Activated T-cell treated with anti-CD3 and anti-CD28 coated beads for 48 hours (primary cell): ENCODE measurements at places on chromosomes 2 and 18.

- DNase-seq: no peak
Observed at GRCh38 chr2:15115776-15116175, 445.4 kb downstream of the NBAS start.

GRCh38 chr2:220106065-220106464, 478.6 kb downstream of the SLC4A3 start:
- DNase-seq: no peak

DNA sequence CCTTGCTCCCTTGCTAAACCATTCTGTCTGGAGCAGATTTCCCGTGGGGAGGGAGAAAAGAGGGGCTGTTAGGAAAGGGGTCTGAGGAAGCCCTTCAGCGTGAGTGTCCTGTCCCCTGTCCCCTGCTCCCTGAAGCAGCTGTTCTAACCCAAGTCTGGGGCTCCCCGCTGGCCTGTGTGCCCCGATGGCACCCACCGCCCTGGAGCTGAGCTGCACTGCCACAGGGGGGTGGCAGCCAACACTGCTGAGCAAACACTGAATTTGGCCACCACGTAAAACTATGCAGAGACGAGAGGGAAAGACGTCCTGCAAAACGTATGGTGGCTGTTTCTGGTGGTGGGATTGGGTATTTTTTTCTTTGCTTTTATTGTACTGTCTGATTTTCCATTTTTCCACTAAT, 17.9 kb downstream of the KCNG2 start:
- DNase-seq: no peak

DNA sequence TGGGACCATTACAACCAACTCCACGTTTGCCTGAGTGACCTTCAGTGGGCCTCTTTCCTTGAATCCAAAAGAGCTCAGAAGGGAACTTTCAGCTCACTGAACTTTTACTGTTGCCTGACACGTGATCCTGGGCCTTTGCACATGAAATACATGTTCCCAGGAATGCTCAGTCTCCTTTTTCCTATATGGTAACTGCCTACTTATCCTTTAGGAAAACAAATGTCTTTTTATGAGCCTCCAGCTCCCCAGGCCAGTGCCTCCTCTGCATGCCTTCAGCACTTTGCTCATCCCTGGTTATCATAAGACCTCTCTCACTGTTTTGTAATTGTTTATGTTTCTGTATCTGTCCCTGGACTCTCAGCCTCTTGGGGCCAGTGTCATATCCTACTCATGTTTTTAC, 5.1 kb downstream of the PLA2R1 start:
- DNase-seq: no peak

GRCh38 chr2:235709969-235710879, 216.4 kb downstream of the AGAP1 start:
- no peak for DNase-seq

- DNase-seq: no peak
Observed at GRCh38 chr2:43605079-43605655, 9.3 kb upstream of the THADA start.

DNA sequence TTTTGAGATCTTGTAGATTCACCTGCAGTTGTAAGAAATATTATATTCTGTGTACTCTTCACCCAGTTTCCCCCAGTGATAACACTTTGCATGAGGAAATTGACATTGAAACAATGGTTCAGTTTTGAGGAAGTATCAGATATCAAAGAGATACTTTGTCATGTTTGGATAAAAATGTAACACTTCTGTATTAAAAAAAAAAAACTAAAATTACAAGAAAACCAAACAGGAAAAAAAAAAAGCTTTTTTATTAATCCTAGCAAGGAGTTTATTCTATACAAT, 204.0 kb downstream of the ARL4C start:
- no peak for DNase-seq

- DNase-seq: no peak
Observed at GRCh38 chr2:110216199-110216598, 3.9 kb upstream of the MTLN start.

GRCh38 chr2:239436669-239437335, 36.0 kb upstream of the HDAC4 start:
- DNase-seq: no peak

- no peak for DNase-seq
Observed at GRCh38 chr2:224954980-224955379, 87.3 kb downstream of the DOCK10 start.

DNA sequence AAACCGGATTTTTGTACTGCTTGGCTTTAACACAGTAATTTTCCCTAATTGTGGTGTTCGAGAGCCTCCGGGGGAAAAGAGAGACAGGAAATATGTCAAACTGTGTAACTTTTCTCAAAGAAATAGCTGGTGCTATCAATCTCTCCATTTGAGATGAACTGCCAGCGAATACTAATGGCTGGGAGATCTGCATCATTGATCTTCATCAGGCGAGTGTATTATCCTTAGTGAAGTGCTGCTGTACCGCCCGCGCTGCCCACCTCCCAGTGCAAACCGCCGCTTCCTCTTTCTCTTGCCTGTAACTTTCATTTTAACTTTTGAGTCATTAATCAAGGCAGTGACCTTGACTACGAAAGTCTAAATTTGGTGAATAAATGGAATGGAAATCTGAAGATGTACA, 246.1 kb upstream of the ST6GAL2 start:
- DNase-seq: no peak

GRCh38 chr2:103401621-103402020, 639.8 kb downstream of the TMEM182 start:
- no peak for DNase-seq

DNA sequence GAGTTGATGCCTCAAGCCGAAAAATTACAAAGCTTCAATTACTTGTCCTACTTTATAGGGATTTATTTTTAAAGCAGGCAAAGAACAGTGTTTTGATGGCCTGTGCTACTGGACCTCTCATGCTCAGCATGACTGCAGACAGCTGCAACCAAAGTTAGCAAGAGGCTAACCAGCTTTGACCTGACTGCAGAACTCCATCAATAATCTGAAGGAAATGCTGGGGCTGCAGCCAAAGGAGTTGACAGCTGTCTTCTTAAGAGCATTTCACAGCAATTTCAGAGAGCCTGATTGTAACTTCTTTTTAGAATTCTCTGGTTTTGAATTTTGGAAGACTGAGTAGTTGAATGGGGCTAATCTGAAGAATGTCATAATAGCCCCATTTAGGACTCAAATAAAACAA, 46.5 kb upstream of the SESTD1 start:
- no peak for DNase-seq

DNA sequence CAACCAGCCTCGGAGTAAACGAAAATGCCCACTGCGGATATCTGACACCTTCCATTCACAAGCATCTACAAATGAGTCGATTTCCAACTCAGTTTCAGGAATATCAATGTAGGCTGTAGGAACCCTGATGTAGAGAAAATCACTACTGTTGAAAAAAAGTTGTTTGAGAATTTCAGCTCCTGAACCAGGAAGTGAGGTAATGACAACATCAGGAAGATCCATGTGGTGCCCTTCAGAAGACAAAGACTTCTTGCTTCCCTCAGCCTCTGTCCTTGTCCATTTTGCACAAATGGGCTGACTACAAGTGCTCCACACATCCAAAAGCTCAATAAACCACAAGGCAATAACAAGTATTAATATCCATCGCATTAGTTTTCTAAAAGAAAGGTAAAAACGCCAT, 4.7 kb downstream of the DSEL start:
- DNase-seq: no peak
